ENCODE measurements at places on chromosomes 11 and 22.
A peak's percentile ranks its signal among the peaks of the same experiment; 100 is the strongest.

GRCh38 chr11:104965735-104966134 is 2.6 kb downstream of the CASP4 start:
- DNase-seq, result no peak

DNA sequence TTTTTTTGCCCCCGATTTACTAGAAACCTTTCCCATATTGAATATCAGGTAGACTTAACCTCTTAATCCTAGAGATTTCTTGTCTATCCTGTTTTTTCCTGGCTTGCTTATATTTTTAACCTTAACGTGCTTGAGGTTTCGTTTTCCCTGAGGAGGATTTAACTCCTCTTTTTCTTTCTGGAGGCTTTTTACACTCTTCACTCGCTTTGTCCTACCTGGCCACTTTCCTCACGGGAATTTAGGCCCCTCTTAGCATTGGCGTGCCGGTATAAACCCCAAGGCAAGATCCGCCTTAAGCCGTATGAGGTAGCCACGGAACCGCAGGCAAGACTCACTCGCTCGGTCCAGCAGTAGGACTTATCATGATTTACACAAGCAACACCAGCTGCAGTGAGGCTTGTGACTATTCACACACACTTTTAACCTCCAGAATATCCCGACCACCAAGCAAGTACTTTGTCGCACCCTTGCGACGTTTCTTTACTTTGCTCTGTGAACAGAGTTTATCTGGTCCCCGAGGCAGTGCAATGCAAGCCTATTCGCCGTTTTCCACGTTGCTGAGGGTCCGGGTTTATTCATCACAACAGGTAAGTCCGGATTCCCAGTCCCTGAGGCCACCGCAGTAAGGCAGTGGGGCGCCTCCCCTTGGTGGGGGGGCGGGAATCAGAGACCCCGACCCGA is 20.6 kb upstream of the ALDH3B2 start:
- DNase-seq, result no peak

- DNase-seq, result no peak
These were observed 452.0 kb upstream of the ARHGAP42 start for GRCh38 chr11:100235085-100235484.

DNA sequence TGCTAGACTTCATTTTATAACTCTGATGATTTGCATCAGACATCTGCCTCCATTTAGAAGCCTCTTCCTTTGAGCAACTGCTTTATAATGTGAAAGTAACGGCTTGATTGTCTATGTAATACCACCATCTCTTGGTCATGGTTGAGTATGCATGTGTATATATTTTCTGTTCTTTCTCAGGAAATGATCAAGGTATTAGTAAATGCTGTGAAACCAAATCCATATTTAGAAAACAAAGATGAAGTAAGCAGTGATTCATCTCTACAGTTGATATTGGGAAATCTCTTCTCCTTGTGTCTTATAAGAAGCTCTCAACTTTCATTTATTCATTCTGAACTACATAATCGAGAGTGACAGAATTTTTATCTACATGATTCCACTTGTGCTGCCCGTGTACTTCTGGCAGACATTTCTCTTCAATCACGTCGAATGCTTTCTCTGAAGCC is 104.6 kb upstream of the ANO3 start:
- DNase-seq, result no peak

DNA sequence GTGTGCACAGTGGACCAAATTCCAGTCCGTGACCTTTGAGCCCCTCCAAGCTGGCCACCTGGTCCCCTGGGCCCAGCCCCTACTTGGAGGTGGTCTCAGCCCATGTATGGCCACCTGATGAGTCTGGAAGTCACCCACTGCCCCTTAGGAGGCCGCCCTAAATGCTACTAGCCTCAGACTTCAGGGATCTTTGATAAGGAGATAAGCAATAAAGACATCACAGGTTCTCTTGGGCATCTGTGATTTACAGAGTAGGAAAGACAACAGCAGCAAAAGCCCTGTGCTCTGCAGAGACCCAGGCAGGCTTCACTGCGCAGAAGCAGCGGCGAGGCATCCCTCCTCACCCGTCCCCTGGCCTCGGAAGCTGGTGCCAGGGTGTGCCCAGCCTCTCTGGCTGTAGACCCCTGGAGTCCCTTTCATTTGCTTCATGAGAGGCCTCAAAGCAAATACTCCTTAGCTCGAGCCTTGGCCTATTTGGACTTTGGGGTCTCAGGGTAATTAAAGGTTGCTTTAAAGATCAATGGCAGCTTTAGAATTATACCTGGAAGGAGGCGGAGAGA is 360.1 kb downstream of the TBC1D22A start:
- DNase-seq, result no peak

DNA sequence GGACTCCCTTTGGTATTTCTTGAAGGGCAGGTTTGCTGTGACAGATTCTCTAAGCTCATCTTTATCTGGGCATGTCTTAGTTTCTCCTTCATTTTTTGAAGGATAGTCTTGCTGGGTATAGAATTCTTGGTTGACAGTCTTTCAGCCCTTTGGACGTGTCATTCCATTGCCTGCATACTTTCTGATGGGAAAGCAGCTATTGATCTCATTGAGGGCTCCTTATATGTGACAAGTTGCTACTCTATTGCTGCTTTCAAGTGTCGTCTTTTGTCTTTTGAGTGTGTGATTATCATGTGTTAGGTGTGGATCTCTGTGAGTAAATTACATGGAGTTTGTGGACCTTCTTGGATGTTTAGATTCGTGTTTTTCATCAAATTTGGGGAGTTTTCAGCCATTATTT is 21.9 kb downstream of the IGHMBP2 start:
- DNase-seq, result no peak

GRCh38 chr22:36425977-36426523 is 38.3 kb upstream of the MYH9 start:
- no peak for DNase-seq

- no peak for DNase-seq
These were observed 66.2 kb downstream of the FANCF start for GRCh38 chr11:22559416-22559815.

- no peak for DNase-seq
These were observed 413 bp downstream of the CBX7 start for GRCh38 chr22:39152024-39152510.

GRCh38 chr11:46386005-46386578 is 4.6 kb downstream of the MDK start:
- DNase-seq, result no peak

DNA sequence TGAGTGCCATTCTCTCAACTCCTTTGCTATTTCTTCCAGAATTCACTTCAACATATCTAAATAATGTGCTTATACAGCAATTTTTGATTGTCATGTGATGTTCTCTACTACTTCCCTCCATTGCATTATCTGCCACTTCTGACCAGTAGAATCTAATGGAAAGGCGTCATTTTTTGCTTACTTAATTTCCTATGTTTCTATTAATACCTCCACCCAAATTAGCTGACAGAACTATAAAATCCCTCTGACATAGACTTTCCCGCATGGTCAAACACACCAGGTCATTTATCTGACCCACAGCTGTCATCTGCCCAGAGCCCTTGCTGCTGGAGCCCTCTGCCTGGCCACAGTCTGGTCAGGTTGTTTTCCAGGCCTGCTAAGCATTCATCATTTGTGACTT is 258.6 kb upstream of the NARS2 start:
- no peak for DNase-seq

DNA sequence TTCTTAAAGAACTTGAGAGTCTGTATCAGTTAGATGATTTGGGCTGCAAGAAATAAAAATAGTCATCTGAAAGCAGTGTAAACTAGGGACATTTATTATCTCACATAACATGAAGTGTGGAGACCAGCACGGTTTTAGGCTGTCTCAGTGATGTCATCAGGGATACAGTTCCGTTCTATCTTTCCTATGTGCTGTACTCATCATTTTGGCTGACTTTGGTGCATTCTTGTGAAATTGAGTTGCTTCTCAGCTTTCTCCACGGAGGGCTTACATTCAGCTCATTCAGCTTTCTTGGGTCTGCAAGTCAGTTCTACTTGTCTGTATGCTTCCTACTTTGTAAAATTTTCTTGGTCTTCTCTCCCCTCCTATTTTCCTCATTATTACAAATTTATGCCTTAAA is 51.8 kb upstream of the LIN7C start:
- no peak for DNase-seq

DNA sequence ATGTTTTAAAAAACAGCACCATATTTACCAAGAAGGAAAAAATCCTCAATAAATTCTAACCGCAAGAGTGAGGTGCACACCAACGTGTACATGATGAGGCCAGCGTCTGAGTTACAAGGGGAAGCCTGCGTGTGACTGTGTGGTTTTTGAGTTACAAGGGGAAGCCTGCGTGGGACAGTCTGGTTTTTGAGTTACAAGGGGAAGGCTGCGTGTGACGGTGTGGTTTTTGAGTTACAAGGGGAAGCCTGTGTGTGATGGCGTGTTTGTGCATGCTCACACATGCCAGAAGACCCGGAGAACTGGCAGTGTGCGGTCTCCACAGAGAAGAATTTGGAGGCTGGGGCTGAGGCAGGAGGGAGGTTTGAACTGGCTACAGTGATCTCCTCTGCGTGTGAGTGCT is 1376.4 kb downstream of the TBC1D22A start:
- DNase-seq, result no peak

DNA sequence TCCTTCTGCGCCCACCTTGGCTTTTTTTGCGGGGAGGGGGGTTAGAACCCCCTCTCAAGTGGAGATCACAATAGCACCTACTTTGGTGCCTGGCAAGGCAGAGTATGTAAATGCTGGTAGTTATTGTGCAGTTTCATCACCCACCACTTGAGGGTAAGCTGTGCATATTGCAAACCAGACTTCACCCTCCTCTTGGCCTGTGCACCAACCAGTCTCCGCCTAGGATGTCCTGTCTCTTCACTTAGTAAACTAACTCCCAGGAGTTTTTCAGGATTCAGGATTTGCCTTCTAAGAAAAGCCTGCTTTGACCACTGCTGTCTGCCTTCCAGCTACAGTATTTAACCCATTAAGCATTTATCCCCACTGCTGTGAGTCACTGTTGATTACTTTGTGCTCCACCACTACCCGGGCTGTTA is 2.0 kb upstream of the UBXN1 start:
- no peak for DNase-seq

DNA sequence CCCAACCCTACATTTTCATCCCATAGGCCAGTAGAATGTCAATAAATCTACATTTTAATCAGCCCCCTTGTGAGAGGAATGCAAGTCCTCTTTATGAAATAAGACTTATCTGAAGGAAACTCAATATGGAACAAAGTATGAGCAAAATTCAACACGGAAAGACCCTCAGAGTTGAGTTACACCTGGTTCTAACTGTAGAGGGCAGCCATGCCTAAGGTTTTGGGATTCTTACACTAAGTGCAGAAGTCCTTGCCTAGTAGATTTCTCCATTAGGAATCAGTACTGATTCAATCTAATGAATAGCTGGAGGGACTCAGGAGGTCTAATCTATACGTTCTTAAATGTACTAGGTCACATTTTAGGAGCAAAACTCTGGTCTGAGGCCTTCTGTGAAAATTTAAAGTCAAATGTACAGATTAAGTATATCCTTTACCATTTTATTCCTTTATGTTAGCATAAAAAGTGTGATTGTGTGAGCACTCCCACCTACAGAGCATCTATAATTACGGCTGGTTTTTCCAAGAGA is 904.5 kb downstream of the DLG2 start:
- DNase-seq, result no peak

- no peak for DNase-seq
These were observed 1479.2 kb downstream of the TBC1D22A start for GRCh38 chr22:48241658-48242057.

DNA sequence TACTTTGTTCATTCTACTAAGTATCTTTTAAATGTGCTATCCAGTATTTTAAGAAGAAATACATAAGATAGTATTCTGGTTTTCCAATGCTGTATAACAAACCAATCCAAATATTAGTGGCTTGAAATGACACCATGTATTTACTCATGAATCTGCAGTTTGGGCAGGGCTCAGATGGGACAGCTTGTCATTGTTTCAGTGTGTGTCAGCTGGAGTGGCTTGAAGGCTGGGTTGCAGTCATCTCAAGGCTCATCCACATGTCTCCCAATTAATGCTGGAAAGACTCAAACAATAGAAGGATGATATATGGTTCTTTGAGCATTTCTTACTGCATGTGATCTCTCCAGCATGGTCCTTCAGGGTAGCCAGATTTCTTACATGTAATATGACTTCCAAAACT is 146.2 kb downstream of the ARHGAP42 start:
- DNase-seq, result no peak

- DNase-seq, result no peak
These were observed 8.9 kb downstream of the SULT4A1 start for GRCh38 chr22:43853328-43853931.

GRCh38 chr22:50082197-50082715 is 3.0 kb downstream of the MLC1 start:
- DNase-seq, result no peak

DNA sequence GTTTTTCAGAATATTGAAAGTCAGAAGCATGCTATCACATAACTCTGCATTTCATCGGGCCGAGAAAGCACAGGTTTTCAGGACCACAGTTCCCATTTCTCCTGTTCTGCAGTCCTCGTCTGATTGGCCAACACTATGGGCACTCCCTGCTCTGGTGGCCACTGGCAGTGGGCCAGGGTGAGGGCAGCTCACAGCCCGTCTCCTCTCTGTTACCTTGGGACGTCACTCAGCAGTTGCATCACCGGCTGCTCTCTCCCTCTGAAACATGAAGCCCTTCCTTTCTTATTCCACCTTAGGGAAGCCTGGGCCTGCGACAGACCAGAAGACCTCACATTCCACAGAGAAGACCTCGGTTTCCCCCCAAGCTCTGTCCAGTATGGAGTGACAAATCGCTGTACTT is 11.4 kb upstream of the MICAL3 start:
- no peak for DNase-seq

DNA sequence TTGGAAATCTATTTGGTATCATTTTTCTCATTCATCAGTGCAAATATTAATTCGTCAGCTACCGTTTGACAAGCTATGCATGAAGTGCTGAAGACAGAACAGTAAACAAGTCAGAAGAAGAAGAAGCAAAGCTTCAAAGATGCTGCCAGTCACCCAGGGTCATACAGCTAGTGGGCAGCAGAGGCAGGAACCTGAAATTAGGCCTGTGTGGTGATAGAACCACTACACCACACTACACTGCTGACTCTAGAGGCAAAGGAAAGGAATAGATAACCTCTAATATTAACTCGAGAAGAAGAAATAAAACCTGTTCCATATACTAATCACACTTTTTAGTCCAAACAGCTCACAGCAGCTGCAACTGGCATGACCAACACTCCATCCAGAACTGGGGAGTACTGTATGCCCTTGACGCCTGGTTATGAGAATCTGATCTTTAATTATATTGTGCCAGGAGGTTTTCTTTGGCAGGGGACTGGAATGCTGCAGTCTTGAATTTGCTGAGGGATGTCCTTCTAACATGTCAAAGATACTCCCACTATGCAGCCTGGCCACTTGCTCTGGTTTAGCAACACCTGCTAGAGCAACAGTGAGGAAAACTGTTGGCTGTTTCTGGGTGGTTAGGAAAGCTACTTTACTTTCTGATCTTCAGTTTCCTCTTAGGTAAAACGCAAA is 73.0 kb downstream of the PAK1 start:
- DNase-seq, result no peak

GRCh38 chr11:47980088-47980906 is at the start of gene PTPRJ:
PTPRJ (plus strand) TSS chr11:47980559; CDS start chr11:47980913, 354 bp downstream.
- DNase-seq, result peak; percentile 52

DNA sequence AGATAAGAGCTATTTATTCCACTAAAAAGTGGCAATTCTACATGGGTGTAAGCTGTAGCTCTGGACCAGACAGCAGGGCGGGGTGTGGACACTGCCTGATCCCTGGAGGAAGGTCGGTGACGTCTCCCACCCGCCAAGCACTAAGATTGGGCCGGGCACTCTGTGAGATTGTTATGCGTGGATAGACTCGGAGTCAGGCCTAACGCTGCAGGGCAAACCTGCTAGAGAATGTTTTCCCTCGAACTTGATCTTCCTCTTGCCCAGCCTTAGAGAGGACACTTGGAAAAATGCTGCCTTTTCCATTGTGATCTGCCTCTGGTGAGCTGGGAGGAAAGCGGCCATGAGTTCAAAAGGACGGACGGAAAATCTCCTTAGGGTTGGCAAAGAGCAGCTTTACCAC is 1273.4 kb downstream of the TBC1D22A start:
- no peak for DNase-seq

Measured in T-helper 1 cell (primary cell).